ENCODE measurements at places on chromosomes 16 and 17.

- DNase-seq = no peak
Measured at GRCh38 chr17:49213399-49213798, 2.9 kb downstream of the ABI3 start.

DNA sequence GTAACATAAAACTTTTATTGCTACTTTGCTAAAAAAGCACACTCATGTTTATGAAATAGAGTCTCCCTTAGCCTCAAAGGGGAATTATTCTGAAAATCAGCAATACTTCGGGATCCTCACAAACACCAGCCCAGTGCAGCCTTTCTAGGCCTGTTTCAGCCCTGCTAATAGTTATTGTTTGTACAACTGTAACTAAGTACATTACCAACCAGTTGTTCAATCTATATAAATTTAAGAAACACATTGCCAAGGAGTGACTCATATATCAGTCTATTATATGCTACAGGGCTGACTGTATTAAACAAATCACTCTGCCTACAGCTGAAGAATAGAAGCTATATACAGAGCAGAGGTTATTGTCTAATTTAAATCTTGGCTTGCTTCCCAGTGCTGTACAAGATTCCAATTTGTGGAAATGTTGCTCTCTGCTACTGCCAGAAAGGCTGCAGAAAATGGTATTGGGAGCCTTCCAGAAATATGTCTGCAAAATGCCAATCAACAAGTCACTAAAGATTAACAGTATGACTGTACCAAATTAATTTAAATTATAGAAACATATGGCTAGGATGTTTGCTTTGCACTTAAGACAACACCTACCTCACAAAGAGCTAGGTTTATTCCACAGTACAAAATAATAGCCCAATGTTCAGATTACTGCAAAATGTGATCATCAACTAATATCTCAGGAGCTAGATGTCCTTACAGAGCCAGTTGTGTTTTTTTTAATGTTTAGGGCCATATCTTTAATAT, 49.7 kb downstream of the TOX3 start:
- no peak for DNase-seq

- no peak for DNase-seq
Measured at GRCh38 chr16:79439901-79440300, 160.6 kb downstream of the MAF start.

DNA sequence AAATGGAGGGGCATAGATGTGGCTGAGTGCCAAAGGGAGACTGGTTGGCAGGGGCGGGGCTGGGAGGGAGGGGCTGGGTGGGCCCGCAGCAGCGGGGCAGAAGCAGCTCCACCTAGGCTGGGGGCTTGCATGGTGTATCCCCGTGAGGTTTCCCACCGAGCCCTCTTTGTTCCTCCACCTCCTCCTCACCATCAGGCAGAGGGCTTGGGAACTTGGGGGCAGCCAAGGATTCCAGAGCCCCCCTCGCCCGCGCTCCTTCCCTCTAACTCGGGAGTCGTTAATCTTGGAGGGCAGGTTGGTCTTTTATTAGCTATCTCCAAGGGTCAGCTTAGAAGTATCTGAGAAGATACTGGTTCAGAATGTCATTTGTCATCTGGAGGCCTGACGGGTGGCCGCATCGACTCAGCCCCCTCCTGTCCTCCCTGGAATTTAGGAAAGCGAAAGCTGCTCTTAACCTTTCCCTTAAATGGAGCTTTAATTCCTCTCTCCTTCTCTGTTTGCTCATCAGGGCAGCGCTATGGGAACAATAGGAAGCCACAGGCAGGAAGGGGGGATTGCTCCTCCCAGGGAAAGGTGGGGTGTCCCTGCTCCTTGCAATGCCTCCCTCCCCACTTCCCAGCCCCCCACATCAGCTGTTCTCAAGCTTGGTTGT, 274.3 kb upstream of the XYLT1 start:
- DNase-seq = no peak
